ENCODE measurements at places on chromosomes 6 and 20.

DNA sequence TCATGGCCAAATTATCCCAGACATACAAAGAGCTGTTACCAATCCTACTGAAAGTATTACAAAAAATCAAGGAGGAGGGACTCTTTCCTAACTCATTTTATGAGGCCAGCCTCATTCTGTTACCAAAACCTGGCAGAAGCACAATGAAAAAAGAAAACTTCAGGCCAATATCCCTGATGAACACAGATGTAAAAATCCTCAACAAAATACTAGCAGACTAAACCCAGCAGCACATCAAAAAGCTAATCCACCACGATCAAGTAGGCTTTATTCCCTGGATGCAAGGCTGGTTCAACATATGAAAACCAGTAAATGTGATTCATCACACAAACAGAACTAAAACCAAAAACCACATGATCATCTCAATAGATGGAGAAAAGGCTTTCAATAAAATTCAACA, 109.2 kb downstream of the C6orf118 start:
- no peak for DNase-seq

DNA sequence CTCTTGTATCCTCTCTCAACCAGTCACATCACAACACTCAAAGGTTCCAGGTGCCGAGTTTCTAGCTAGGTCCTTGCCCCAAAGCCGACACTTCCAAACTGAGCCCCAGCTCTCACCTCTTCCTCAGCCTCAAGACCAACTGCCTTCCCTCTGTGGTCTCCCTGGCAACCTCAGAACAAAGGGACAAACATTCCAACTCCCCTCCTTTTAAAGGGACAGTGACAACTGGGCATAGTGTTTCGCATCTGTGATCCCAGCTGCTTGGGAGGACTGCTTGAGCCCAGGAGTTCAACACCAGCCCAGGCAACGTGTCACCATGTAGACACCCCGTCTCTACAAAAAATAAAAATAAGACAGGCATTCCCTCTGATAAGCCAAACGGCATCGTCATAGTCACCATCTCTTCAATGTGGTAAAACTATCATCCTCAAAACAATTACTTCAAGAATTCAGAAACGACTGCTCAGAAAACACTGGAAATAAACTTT, 11.3 kb downstream of the DIDO1 start:
- no peak for DNase-seq

- DNase-seq = no peak
Measured at GRCh38 chr20:64030371-64031134, 5.4 kb upstream of the C20orf204 start.

GRCh38 chr6:78513856-78514255, 353.5 kb upstream of the IRAK1BP1 start:
- DNase-seq = no peak

- DNase-seq = peak; percentile 79
Measured at GRCh38 chr6:188821-189655, 103.2 kb upstream of the DUSP22 start.

- DNase-seq = no peak
Measured at GRCh38 chr6:157329829-157330228, 6.5 kb upstream of the TMEM242 start.

DNA sequence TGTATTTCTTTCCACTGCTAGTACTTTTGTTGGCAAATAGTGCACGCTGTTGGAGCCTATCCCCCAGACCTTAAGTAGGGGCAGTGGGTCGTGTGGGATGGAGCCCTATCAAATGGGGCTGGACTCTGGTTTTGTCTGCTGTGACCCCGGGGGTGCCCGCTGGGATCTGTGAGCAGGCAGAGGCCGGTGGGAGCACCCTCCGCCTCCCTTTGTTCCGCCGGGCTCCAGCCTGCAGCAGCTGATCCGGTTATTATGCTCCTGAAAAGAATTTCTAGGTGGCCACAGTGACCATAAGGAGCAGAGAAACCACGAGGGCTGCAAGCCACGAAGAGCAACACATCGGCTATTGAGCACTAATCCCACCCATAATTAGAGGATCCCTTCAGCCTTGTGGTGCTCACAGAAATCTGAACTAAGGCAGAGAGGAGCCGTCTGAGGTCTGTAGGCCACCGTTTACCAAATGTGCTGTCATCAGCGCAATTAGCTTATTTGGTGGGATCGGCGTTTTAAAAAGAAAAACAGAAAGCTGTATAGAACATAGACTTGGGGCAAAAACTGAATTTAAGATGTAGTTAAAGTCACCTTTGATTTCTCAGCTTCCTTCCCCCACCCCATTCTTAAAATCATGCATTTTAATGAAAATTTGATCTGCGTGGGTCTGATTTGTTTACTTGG, 598.3 kb upstream of the JAG1 start:
- no peak for DNase-seq

GRCh38 chr6:122719176-122719575, 60.3 kb upstream of the FABP7 start:
- DNase-seq = no peak

GRCh38 chr6:35294308-35294945, 3.2 kb upstream of the DEF6 start:
- DNase-seq = peak; percentile 60

- DNase-seq = no peak
Measured at GRCh38 chr6:105075210-105075609, 104.6 kb downstream of the POPDC3 start.

GRCh38 chr6:126631363-126631762, 291.4 kb downstream of the CENPW start:
- DNase-seq = no peak

GRCh38 chr6:3862038-3862437, 12.9 kb downstream of the FAM50B start:
- DNase-seq = no peak

DNA sequence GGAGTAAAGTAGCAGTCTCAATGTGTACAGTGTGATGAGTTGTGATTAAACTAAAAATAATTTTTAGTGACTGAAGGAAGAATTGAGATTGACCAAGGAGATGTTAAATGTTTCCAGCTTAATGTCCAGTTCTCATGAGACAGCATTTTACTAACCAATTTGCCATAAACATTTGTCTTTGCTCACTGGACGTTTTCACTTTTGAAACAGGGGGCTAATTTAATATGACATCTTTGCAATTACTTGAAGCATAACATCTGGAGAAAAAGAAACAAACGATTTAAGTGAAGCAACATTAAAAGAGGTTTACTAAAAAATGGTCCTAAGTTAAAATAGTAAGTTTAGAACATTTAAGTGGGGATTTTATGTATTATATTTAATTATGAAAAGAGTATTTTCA, 443.8 kb downstream of the BCKDHB start:
- DNase-seq = no peak

DNA sequence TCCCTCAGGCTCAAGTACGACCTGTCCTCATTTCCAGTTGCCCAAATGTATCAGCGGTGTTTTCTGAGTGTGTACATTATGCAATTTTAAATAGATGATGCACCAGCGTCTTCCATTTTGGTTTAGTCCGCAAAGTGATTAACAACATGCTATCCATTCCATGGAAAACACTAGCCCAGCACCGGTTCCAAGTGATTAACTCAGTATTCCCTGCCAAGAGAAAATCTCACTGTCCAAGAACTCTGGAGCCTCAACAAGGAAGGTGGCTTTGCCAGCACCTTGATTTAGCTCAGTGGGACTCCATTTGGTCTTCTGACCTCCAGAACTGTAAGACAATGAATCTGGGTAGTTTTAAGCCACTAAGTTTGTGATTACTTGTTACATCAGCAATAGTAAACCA, 107.2 kb downstream of the FOXC1 start:
- DNase-seq = no peak

- peak; percentile 46 for DNase-seq
Measured at GRCh38 chr6:138590796-138591709, 91.8 kb upstream of the NHSL1 start.

- no peak for DNase-seq
Measured at GRCh38 chr6:39196673-39197091, 32.6 kb downstream of the KCNK5 start.
